ENCODE measurements at places on chromosomes 16 and 17.

DNA sequence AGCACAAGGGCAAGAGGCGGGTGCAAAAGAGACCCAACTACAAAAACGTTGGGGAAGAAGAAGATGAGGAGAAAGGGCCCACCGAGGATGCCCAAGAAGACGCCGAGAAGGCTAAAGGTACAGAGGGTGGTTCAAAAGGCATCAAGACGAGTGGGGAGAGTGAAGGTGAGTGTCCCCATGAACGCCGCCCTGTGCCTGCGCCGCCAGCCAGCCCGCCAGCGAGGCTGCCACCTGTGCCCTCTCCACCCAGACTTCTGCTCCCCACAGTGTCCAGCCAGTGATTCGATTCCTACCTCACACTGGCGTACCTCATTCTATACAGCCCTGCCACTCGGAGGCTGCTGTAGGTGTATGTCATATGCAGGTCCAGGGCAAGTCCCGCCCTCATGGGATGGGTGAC is 58.8 kb downstream of the CLEC16A start:
- no peak for DNase-seq

- DNase-seq: peak; percentile 67
Observed at GRCh38 chr16:4327386-4328045, 11.6 kb downstream of the GLIS2 start.

- no peak for DNase-seq
Observed at GRCh38 chr17:14161419-14161818, 75.2 kb downstream of the CDRT15 start.

DNA sequence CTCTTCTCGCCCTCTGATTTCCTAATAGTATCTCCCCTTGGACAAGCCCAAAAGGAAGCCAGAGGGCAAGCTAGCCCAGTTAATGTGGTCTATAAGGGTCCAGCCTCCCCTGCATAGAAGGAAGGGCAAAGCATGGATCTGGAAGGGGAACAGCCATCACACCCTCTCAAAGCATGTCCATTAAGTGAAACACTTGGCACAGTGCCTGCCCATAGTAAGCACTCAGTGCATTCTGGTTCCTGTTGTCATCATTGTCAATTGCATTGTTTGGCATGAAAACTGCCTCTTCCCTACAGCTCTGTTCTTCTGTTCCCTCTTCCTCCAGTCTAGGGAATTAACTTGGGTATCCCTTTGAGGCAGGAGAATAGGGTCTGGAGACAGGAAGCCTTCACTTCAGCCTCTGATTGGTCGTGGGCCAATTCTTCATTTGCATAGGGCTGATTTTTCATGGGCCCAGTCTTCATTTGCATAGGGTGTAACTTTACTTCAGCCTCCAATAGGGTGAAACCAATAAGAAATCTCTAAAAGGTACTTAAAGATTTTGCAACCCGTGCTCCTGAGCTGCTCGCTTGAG is 81.4 kb downstream of the C17orf67 start:
- no peak for DNase-seq

- no peak for DNase-seq
Observed at GRCh38 chr16:59478838-59479237, 744.7 kb upstream of the GOT2 start.

- DNase-seq: peak; percentile 74
Observed at GRCh38 chr17:19237389-19238166, 412 bp downstream of the EPN2 start.

DNA sequence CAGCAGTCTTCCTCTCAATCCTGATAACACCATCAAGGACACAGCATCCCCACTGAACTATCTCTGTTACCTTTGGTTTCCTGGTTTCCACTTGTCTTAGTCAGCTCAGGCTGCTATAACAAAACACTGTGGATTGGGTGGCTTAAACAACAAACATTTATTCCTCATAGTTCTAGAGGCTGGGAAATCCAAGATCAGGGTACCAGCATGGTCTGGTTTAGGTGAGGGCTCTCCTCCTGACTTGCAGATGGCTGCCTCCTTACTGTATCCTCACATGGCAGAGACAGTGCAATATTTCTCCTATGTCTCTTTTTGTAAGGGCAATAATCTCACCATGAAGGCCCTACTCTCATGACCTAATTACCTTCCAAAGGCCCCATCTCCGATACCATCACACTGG is 103.2 kb upstream of the AXIN2 start:
- no peak for DNase-seq

- no peak for DNase-seq
Observed at GRCh38 chr16:83762992-83763358, 44.8 kb upstream of the HSBP1 start.

GRCh38 chr16:4213737-4214136 is 28.1 kb downstream of the SRL start:
- DNase-seq: no peak

DNA sequence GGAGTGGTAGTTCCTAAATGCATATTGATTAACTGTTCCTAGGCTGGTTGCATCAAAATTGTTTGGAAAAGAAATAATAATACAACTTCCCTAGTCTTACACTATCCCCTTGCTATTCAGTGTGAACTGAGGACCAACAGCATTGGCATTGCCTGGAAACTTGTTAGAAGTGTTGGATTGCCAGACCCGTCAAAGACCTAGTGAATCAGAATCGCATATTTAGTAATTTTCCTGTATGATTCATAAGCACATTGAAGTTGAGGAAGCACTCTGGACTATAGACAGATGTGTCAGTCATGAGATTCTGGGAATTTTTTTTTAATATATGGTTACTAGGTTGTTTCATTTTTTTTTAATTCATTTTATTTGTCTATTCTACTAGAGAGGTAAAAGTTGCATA is 34.7 kb upstream of the KCNJ16 start:
- DNase-seq: no peak

Data from GM13977 (cell line).